ELR (cell line): ENCODE measurements at places on chromosomes 3 and 15.

- no peak for DNase-seq
Measured at GRCh38 chr3:197135212-197135611, 105.6 kb upstream of the MELTF start.

GRCh38 chr3:175495331-175495730 lies 636.2 kb downstream of the NAALADL2 start:
- DNase-seq, result no peak

DNA sequence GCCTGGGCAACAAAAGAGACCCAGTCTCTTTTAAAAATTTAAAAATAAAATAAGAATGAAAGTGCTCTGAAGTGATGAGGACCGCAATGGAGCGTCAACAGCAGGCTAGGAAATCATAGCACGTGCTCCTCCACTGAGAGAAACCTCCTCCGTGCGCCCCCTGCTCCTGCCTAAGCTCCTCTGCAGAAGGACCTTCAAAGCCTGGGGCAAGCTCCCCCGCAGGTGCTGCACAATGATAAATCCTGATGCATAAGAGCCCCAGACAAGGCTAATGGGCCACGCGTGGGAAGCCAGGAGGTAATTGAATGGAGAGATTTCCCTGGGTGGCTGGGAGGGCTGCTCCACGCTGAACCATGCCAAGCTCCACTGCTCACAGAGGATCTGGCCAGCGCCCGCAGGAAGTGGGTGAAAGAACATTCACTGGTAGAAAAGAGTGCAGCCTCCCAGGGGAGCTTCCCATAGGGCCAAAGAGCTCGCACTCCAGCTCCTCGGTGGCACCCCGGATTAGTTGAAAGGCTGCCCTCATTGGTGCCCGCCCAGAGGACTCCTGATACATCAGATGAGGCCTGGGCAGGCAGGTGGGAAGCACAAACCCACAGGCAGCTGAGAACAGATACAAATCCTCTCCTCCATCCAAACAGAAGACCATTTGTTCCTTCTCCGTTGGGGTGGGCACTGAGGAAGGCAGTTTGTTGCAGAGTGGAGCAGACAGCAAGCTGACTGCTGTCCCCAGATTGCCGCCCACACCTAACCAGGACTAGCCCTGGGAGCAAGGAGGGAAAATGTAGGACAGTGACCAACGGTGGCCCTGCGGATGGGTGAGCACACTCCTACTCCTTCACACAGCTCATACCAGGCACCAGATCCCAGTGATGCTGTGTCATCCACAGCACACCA lies 52.5 kb downstream of the CPN2 start:
- no peak for DNase-seq

GRCh38 chr3:36734742-36735141 lies 29.6 kb downstream of the DCLK3 start:
- no peak for DNase-seq

- DNase-seq, result peak; percentile 83
Measured at GRCh38 chr3:17233398-17233800, 348.6 kb downstream of the PLCL2 start.
